ENCODE measurements at places on chromosomes 7 and 10. TPM values are rescaled to one million over a fixed set of nuclear protein-coding genes. Genes with fewer than 3 reads are reported as not detected.

TMEM225B gene
- 2.6 TPM for total RNA-seq

GRCh38 chr10:76766682-76767081 is 870.9 kb downstream of the KCNMA1 start:
- no peaks in the 10 kb centered on the region for H3K36me3 ChIP-seq
- H3K27me3 ChIP-seq, result no peaks in the 10 kb centered on the region
- DNase-seq, result no peak

COL17A1 gene
- total RNA-seq, result 10.8 TPM

PON1 gene
- not detected for total RNA-seq

- no peaks in the 10 kb centered on the region for H3K36me3 ChIP-seq
- H3K4me3 ChIP-seq, result no peak overlapping the region
- H3K4me1 ChIP-seq, result peaks cover 11% of the 10 kb centered on the region
- peak; percentile 35 for DNase-seq
Measured at GRCh38 chr10:43229208-43230061, 37.4 kb downstream of the RASGEF1A start.

HECW1 gene
- 0.50 TPM for total RNA-seq

GRCh38 chr10:102633287-102633686 is 11.0 kb upstream of the TRIM8 start:
- H3K27ac ChIP-seq, result no peak overlapping the region
- peak; percentile 79 for DNase-seq
- H3K4me1 ChIP-seq, result peaks cover 10% of the 10 kb centered on the region
- no peaks in the 10 kb centered on the region for H3K36me3 ChIP-seq
- no peaks in the 10 kb centered on the region for H3K27me3 ChIP-seq
- no peak overlapping the region for H3K4me3 ChIP-seq

GRCh38 chr7:41889472-41889871 is 186.6 kb upstream of the INHBA start:
- H3K4me3 ChIP-seq, result no peak overlapping the region
- no peaks in the 10 kb centered on the region for H3K4me1 ChIP-seq
- H3K27ac ChIP-seq, result no peak overlapping the region

DNA sequence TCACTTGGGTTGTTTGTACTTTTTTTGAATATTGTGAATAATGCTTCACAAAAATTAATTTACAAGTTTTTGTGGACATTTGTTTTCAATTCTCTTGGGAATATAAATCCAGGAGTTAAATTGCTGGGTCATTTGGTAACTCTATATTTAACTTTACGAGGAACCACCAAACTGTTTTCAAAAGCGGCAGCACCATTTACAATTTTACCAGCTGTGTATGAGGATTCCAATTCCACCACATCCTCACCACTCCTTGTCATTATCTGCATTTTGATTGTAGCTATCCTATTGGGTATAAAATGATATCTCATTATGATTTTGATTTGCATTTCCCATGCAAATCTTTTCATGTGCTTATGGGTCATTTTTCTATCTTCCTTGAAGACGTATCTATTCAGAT is 4.0 kb upstream of the NUDT13 start:
- no peak overlapping the region for H3K27ac ChIP-seq

VIPR2 gene
- total RNA-seq, result 0.91 TPM

SNX10 gene
- total RNA-seq, result 72.0 TPM

PPP1R9A gene
- 25.7 TPM for total RNA-seq

CXCL12 gene
- 99.5 TPM for total RNA-seq

HOXA6 gene
- 22.0 TPM for total RNA-seq

- no peak overlapping the region for H3K27ac ChIP-seq
- no peaks in the 10 kb centered on the region for H3K27me3 ChIP-seq
- H3K36me3 ChIP-seq, result no peaks in the 10 kb centered on the region
- DNase-seq, result no peak
Measured at GRCh38 chr10:20771051-20771450, 126.1 kb downstream of the NEBL start.

DNA sequence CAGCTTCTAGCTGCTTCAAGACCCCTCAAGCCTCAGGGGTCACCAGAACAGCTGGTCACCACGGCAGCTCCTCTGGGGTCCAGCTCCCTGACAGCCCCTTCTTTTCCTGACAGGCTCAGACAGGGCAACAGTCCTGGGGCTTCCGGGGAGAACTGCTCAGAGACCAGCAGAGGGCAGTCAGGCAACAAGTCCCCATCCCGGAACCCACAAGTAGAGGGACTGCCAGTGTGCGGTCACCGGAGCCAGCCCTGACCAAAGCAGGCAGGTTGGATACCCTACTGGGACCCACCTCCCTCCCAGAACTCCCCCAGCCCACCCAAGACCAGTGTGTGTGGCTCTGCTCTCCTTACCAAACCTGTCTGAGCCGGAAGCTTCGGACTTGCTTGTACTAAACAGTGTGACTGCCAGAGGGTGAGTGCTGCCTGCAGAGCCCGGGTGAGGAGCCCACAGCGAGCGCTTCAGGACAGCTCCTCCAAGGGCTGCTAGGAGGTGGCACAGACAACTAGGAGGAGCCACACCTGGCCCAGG is 40.3 kb downstream of the YKT6 start:
- H3K4me3 ChIP-seq, result no peak overlapping the region
- H3K36me3 ChIP-seq, result no peaks in the 10 kb centered on the region
- H3K4me1 ChIP-seq, result no peaks in the 10 kb centered on the region
- H3K27ac ChIP-seq, result no peak overlapping the region
- DNase-seq, result peak; percentile 81

- no peaks in the 10 kb centered on the region for H3K36me3 ChIP-seq
- peaks cover 2% of the 10 kb centered on the region for H3K4me1 ChIP-seq
- no peak for DNase-seq
- H3K27ac ChIP-seq, result no peak overlapping the region
- H3K4me3 ChIP-seq, result no peak overlapping the region
Measured at GRCh38 chr7:12653518-12653917, 33.9 kb upstream of the ARL4A start.
